ENCODE measurements at places on chromosomes 5 and 9.
A peak's percentile ranks its signal among the peaks of the same experiment; 100 is the strongest.

- DNase-seq: peak; percentile 59
Measured at GRCh38 chr9:97386733-97387503, 25.0 kb upstream of the TDRD7 start.

- DNase-seq: no peak
Measured at GRCh38 chr9:105484226-105484625, 36.4 kb downstream of the FSD1L start.

DNA sequence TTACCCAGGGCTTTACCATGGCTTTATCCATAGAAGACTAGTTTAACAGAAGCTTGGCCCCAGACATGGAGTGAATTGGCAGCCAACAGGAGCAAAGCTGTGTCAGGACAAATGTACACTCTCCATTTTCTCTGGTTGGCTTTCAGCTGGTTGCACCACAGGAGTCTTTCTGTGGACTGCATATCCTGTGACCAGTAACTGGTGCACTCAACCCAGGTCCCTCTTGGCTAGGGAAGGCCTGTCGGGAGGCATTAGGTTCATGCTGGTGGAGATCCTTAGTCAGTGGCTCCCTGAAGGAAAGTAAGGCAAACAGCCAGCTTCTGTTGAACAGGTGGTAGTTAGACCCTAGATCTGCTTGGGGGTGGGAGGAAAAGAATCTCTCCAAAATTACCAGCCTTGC, 146.9 kb upstream of the TLX3 start:
- no peak for DNase-seq

- no peak for DNase-seq
Measured at GRCh38 chr5:30194595-30194994, 998.9 kb upstream of the CDH6 start.

- DNase-seq: no peak
Measured at GRCh38 chr9:91753711-91754110, 196.3 kb downstream of the ROR2 start.

DNA sequence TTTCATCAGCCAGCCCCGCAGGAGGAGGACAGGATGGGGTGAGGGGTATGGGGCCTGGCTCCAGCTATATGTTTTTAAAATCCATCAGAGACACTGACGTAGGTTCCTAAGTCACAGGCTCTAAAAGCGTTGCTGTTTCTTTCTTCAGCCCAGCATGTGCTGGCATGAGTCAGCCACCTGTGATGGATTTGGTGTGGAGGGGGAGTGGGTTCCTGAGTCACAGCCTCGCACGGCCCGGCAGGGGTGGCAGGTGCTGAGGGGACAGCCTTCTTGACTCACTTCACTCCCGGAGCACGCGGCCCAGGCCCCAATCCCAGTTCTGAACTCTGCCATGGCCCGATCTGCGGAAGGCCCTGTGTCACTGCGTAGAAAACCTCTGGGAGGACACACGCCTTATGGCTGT, 38.8 kb upstream of the RPL26L1 start:
- DNase-seq: no peak

DNA sequence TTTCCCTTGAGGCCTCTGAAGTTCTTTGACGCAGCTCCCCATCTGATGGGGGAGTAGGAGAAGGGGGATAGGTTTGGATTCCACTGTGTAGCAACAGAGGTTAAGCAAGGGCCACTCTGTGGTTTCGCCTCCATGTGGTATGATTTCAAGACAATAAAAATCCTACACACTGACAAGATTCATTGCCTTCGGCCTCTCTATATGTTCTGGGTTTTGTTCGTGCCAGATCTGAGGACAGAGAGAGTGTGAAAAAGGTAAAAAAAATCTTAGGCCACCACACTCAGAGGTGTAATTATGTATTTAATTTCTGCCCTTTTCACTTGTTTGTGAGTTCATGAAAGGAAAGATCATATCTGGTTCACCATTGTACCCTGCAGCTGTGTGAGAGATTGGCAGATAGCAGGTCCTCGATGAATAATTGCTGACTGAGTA, 715.2 kb upstream of the ZNF608 start:
- DNase-seq: no peak

DNA sequence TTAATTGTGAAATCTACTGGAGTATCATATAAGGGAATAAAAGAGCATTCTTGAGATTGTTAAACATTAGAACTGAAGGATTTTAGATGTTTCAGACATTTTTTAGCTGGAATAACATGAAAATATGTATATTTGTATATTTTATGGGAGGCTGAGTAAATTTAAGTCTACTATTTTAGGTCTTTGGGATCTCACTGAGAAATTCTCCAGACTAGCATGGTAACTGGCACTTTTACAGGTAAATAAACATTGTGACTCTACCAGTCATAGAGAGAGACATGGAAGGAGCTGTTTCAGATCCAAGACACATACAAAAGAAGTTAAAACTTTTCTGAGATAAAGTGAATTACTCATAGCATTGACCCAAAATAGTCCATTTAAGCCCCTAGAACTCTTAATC, 59.4 kb downstream of the NDUFAF2 start:
- DNase-seq: no peak

- DNase-seq: no peak
Measured at GRCh38 chr5:14208071-14209021, 65.2 kb downstream of the TRIO start.

DNA sequence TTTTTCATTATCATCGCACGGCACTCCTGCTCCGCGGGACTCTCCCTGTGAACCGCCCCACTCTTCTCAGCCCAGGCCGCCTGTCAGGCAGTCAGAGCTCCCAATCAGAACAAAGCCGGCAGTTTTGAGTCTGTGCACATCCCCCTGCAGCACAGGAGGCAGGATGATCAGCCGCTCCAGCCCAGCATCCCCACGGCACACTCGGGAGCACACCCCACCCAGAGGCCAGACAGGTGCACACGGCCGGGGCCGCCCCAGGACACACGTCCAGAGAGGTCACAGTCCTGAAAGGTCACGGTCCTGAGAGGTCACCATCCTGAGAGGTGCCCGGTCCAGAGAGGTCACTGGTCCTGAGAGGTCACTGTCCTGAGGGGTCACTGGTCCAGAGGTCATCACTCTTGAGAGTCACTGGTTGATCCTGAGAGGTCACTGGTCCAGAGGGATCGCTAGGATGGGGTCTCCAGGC, 8.4 kb downstream of the TPPP start:
- no peak for DNase-seq

- no peak for DNase-seq
Measured at GRCh38 chr9:38418366-38418765, 5.9 kb downstream of the IGFBPL1 start.

DNA sequence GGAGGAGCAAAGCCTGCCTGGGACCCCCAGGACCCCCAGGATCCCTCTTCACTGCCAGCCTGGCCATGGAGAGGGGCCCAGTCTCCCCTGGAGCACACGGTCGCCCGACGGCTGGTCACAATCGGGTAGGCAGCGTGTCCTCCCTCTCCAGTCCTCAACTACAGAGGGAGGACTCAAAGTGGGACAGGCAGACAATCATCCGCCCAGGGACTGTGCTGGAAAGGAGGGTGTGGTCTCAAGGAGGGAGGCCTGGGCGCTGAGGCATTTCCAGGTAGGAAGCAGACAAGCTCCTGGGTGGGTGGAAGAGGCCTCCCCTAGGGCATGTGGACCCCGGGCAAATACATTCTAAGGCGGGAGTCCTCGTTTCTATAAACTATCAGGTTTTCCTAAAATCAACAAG, 93.2 kb upstream of the ADAMTS2 start:
- no peak for DNase-seq

GRCh38 chr5:136128481-136128880, 4.2 kb upstream of the SMAD5 start:
- DNase-seq: no peak

GRCh38 chr5:111853748-111854147, 96.8 kb upstream of the NREP start:
- DNase-seq: no peak

- DNase-seq: no peak
Measured at GRCh38 chr9:17611917-17612316, 33.1 kb downstream of the SH3GL2 start.

- DNase-seq: no peak
Measured at GRCh38 chr9:123368536-123369153, 12.6 kb downstream of the CRB2 start.

Data from CD4-positive, alpha-beta T cell treated with Interleukin-10 for 1 hour (primary cell).